Cardiac septum (tissue), 1 donor: ENCODE measurements at places on chromosomes 1 and 21. TPM values are rescaled to one million over a fixed set of nuclear protein-coding genes. Genes with fewer than 3 reads are reported as not detected.

The SOAT1 gene
- 9.8 TPM for total RNA-seq

The ACTA1 gene
- total RNA-seq: 14,709 TPM

DNA sequence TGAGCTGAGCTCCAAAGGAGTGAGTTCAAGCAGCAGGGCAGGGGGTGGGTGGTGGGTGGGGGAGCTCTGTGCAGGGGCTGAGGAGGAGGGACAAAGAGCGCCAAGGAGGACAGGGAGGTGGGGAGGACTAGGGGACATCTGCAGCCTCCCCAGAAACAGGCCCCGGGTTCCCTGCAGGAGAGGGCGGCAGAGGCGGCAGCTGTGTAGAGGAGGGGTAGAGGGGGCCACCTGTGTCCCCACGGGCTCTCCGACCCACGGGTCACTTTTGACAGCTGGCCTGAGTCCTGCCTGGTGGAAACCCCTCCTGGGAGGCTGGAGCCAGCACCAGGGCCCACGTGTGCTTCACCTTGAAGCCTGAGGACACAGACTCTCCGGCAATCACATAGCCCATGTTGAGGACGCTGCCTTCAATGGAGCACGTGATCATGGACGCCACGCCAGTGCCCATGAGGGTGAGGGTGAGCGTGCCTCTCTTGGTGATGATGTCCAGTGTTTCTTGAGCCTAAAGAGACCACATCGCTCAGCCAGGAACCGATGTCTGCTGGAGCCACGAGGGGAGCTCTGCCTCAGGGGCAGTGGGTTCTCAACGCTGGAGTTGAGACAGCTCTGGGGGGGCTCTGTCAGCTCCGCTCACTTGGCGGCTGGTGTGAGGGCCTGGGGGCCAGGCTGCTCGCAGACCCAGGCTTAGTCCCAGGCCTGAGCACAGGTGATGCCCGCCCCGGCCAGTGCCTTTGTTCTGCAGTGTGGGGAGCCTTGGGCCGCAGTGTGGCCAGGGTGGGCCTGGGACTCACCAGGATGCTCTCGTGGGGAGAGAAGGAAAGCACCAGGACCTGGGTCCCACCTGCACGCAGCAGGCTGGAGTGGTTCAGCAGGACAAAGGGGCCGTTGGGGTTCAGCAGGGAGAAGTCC, 6.6 kb upstream of the TMEM52 start:
- DNase-seq: no peak

GRCh38 chr1:231153726-231154125, 8.1 kb upstream of the TRIM67 start:
- DNase-seq: no peak
